GM18507 (cell line): ENCODE measurements at places on chromosomes 3 and 15.

GRCh38 chr3:107384907-107385306, 7.7 kb downstream of the CCDC54 start:
- no peak for DNase-seq

DNA sequence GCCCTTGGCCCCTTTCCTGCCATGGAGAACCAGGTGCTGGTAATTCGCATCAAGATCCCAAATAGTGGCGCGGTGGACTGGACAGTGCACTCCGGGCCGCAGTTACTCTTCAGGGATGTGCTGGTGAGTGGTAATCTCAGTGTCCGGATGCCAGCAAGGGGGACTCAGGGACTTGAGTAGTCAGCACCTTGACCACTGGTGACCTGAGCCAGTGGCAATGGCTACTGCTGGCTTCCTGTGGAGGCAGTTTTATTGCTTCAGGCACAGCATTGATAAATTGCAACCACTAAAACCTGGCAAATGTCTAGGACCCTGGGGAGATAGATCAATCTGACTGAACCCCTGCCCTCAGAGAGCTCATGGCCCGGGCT, 830 bp downstream of the MAP2K5 start:
- DNase-seq: no peak

DNA sequence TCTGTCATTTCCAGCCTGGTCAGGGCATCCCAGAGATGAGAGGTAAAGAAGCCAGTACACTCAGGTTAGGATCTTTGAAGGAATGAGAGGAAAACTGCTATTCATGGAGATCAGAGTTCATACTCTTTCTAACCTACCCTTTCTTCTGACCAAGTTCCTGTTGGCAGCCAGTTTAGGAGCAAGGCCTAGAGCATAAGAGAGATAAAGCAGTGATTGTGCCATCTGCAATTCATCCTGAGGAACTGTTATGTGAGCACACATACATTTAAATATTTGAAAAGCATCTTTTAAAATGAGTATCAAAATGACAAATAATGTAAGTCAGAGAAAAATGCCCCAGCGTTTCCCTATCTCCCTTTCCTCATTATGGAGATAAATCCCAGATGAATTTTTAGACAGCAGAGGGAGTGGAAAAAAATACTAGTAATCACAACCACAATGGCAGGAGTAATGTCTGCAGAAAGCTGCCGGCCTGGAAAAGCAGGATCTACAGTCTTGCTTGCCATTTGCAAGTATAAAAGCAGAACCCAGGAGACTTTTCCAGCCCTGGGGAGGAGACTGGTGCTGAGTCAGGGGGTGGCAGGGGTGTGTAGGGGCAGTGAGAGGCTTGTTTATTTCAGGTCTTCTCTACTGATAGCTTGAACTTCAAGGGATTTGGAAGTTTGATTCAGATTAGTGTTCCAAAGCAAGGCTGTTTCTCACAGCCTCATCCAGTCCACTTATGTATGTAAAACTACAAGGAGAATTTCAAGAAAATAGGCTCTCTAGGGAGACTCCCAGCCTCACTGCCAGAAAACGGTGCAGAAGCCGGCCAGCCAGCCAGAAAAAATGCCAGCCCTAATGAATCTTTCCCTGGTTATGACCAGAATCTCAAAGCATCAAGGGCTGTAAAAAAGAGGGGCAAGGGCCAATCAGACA, 1052.4 kb downstream of the TUSC7 start:
- DNase-seq: no peak

GRCh38 chr3:19363071-19363470, 214.8 kb downstream of the KCNH8 start:
- no peak for DNase-seq

DNA sequence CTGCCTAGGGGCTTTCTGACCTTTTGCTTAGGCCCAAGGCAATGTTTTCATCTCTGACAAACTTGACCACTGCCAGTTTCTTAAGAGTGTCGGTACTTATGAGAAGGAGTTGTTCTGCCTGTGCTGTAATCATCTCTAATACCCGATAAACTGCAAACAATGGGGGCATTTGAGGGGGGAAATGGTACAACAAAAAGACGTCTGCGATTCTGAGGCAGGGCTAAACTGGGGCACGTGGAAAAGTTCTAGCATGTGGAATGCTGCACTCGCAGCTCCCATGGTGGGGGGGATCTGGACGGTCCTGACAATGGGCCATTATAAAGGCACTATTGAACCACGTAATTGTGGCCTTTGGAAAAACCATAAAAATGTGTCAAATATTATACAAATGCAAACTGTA, 73.1 kb upstream of the SAMMSON start:
- no peak for DNase-seq

GRCh38 chr3:18812316-18812715, 336.0 kb upstream of the KCNH8 start:
- DNase-seq: no peak

- DNase-seq: no peak
Observed at GRCh38 chr3:69149586-69149985, 27.2 kb upstream of the LMOD3 start.

GRCh38 chr3:134681522-134681900, 30.7 kb upstream of the KY start:
- DNase-seq: no peak

DNA sequence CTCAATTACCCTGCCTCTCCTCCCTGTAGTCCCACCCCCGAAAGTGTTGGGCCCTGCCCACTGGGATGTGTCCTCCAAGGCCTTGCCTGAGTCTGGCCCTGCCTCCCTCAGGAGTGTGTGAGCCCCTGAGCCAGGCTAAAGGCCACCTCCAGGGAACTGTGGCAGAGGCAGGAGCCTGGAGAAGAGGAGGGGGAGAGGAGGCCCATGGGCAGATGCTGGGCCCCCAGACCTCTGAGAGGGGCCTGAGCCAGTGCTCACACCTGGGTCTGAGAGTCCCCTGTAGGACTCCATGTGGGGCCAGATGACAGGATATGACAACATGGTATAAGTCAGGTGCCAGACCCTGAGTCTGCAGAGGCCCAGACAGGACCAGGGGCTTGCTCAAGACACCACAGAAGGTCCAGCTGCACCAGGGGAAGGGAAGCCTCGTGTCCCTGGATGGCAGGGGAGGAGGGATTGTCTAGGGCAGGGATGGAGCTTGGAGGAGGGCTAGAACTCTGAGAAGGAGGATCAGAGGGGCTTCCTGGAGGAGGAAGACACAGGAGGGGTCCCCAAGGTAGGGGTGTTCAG, 217.9 kb downstream of the TBC1D2B start:
- no peak for DNase-seq

DNA sequence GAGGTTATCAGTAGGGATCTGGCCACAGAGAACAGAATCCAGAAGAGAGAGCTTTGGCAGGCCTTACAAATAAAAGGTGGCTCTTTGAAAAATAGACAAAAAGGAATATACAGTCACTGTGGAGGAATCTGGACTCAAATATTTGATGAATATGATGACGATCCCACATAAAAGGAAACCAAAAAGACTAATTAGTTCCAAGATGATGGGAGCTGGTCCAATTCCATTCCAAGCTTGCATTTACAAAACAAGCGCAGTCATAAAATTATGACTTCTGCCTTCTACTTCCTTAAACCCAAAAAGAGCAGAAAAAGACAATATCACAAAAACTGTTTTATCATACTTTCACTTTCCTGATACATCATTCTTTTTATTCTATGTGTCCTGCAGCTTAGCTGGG, 285.8 kb downstream of the DIPK2A start:
- DNase-seq: no peak

GRCh38 chr3:126262227-126262626, 81.8 kb upstream of the ALDH1L1 start:
- DNase-seq: no peak

DNA sequence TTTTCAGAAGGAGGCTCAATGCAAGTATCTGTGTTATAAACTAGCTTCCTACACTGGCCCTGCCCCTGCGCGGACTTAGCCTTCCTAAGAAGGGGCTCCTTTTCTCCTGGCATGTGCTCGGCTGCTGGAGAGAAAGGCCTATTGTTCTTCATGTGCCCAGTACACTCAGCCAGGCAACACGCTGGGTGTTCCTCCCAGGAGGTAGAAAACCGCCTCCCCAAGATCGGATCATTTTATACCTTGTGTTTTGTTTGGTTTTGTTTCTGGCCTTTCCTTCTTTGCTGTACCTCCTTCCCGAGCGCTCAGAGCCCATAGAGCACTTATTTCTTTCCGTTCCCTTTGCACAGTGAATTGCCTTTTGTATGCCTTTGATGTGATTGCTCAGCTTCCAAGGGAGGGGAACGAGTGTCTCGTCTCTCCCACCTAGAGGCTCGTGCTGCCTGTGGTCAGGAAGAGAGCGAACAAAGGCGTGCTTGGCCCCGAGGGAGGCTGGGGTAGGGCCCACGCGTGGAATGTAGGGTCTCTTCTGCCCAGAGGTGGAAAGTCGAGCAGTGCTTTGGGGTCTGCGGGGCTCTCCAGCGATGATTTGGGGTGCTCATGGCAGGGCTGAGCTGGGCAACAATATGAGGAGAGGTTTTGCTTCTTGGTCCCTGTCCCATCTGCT, 30.0 kb downstream of the CCNL1 start:
- DNase-seq: no peak

GRCh38 chr3:127688416-127689265, 15.9 kb downstream of the ABTB1 start:
- DNase-seq: no peak

DNA sequence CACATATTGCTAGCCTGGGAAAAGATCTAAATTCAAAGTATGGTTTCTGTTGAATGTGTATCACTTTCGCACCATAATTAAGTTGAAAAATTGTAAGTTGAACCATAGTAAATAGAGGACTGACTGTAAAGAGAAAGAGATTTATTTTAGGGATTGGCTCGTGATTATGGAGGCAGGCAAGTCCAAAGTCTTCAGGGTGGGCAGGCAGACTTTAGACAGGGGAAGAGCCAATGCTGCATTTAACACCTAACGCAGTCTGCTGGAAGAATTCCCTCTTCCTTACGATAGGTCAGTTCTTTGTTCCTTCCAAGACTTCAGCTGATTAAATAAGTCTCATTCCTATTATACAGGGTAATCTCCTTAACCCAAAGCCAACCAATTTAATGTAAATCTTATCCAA, 15.8 kb downstream of the C3orf85 start:
- no peak for DNase-seq

- no peak for DNase-seq
Observed at GRCh38 chr15:60932051-60932915, 296.8 kb downstream of the RORA start.

DNA sequence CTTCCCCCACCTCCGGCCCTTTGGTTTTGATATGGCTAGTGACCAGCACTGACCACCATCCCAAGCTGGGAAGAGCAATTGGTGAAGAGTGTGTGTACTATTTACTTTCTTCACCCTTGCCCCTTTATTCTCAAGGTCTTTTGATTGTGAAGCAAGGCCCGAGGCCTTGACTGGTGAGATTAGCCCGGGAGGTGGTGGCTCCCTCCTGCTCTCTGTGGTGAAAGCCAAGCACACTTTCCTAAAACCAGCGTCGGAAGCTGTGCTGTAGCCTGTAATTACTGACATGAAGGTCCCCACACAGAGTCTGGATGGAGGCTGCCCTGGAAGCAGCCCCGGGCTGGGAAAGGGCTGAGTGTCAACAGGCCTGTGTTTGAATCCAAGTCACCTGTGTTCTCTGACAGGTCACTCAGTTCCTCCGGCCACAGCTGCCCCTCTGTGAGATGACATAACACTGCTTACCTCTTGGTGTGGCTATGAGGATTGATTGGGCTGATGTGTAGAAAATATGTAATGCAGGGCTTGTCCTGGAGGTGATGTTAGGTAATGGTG, 60.5 kb upstream of the PRR23C start:
- DNase-seq: no peak

GRCh38 chr3:37779289-37780152, 82.2 kb upstream of the CTDSPL start:
- peak; percentile 42 for DNase-seq

GRCh38 chr3:112425858-112426750, 73.2 kb downstream of the BTLA start:
- no peak for DNase-seq

DNA sequence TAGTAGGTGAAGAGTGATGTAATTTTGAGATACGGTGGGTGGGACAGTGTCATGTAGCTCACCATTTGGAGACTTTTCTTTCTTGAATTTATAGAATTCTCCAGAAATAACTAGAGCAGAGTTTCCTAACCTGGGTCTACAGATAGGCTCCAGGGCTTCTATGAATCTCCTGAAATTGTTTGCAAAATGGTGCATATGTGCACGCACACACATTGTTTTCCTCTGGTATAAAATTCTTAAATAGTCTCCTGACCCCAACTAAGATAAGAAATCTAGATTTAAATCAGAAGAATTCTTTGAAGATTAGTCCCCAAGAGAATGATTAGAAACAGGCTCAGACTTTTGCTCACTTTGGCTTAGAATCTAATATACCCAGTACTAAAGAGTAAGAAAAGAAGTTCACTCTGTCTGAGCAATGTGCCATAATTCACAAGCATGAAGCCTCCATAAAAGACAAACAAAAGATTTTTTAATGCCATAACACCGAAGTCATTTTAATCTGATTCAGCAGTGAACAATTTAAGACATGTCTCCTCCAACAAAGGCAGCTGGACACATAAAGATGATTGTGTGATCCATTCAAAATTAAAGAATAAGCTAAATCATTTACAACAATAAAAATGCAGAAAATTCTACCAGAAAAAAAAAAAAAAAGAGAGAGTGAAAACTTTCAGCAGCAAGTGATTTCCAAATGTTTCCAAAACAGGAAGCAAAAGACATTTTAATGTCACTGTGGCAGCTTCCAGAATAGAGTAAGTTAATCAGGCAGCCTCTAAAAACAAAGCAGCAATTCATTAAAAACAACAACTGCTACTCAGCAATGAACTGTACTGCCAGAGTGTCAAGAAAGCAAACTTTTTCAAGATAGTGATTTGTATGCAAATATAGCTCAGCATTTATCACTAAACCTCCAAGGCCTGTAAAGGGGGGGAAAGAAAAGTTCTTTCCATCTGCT, 975.5 kb upstream of the CFAP20DC start:
- no peak for DNase-seq

DNA sequence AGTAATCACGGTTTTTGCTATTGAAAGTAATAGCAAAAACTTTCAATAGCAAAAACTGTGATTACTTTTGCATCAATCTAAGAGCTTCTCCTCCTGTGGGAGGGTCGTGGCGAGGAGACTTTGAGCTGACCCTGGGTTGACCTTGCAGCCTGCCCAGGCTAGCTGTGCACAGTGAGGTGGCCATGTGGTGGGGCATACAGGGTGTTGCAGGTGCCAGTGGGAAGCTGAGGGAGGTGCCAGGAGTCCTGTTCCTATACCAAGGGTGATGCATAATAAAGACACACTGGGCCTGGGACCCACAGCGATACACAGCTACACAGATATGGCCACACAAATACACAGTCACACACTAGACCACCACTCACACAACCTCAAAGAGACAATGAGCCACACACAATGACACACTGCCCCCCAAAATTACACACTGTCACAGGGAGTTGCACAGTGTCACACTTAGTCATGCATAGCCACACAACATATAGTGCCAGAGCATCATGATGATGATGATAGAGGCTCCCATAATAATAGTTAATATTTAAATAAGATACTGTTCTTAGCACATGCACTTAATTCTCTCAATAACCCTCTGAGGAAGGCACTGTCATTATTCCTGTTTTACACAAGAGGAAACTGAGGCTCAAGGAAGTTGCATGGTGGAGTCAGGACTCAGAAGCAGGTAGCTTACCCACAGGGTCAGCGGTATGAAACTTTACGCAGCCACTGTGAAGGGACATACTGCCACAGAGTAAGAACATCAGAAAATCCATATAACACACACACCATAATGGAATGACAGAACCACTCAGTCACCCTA, 6.3 kb downstream of the PLCD1 start:
- DNase-seq: no peak
